ENCODE measurements at places on chromosomes 7 and 10.

- DNase-seq: no peak
Measured at GRCh38 chr10:70465832-70466231, 12.7 kb upstream of the PALD1 start.

- no peak for DNase-seq
Measured at GRCh38 chr10:130764651-130765050, 546.9 kb downstream of the TCERG1L start.

GRCh38 chr7:95246831-95247370 lies 77.4 kb downstream of the PON1 start:
- DNase-seq: no peak

DNA sequence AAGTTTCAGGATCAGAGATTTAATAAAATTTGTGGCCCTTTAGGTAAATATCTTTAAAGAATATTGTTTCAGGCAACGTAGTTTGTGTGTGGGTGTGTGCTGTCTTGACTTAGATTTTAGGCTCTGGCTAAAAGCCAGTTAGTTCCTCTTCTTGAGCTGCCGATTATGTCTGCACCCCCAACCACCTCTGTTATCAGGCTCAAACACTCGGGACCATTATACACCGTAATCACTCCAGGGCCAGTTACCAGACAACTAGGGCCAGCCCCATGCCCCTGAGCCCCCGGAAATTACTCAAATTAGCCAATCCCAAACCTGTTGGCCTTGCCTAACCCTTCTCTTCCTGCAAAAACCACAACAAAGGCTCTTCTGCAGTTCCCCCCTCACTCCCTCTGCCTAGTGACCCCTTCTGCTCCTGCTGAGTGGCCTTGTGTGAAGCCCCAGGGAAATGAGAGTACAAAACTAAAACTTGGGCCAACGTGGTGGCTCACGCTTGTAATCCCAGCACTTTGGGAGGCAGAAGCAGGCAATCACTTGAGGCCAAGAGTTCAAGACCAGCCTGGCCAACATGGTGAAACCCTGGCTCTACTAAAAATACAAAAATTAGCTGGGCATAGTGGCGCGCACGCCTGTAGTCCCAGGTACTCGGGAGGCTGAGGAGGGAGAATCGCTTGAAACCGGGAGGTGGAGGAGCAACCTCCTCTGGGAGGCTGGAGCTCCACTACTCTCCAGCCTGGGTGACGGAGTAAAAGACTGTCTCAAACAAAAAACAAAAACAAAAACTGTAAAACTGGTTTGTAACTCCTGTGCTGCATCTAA lies 9.2 kb upstream of the HNRNPF start:
- no peak for DNase-seq

- DNase-seq: no peak
Measured at GRCh38 chr10:129288999-129289584, 177.9 kb upstream of the MGMT start.

DNA sequence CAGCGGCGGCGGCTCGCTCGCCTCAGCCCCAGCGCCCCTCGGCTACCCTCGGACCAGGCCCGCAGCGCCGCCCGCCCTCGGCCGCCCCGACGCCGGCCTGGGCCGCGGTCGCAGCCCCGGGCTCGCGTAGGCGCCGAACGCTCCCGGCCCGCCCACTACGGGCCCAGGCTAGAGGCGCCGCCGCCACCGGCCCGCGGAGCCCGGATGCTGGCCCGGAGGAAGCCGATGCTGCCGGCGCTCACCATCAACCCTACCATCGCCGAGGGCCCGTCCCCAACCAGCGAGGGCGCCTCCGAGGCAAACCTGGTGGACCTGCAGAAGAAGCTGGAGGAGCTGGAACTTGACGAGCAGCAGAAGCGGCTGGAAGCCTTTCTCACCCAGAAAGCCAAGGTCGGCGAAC lies 18.2 kb upstream of the TSPAN33 start:
- no peak for DNase-seq

DNA sequence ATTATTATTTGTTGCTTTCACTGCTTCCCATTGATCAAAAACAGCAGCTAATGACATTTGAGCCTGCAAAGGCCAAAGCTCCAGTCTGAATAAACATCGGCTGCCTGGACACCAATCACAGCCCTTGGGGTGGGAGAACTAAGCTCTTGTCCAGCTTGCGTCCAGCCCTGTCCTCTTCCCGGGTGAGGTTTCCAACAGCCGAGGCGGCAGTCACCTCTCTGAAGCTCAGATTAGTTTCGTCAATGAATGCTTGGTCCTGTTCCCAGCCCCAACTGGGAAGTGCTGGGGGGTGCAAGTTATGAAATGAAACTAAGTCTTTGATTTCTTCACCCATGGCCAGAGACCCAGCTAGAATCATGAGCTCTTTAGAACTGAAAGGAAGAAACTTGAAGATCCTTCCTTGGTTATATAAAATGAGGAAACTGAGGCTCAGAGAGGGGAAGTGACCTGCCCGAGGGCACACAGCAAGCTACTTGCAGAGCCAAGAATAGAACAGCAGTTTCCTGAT lies 114.0 kb upstream of the TCF7L2 start:
- DNase-seq: no peak

- no peak for DNase-seq
Measured at GRCh38 chr7:19772306-19772705, 1.1 kb downstream of the TMEM196 start.

DNA sequence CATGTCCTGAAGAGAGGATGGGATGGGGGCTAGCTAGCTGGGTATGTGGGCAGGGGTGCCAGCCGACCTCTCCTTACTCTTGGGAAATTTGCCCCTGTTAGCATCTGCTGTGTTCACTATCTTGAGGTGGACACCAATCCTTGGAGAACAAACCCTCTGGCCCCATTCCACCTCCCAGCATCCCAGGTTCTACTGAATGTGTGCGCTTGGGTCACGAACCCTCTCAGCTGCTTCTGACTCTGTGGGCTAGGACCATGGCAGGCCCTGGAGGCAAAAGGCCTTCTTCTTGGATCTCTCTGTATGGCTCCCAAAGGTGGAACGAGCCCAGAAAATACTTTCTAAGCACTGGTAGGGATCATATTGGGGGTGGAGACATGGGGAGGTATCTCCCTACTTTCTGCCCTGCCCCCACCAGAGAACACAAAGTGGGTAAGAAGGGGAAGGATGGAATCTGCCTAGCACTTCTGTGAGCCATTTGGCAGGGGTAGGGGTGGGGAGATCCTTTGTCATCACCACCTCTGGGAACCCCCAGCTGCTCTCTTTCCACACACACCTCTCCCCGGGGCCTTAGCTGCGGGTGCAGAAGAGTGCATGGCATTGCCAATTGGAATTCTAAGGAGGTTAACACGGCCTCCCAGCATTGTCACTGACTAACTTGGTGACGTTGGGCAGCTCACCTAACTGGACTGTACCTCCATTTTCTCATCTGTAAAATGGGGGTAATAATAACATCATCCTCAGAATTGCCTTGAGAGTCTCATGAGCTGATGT lies 7.7 kb downstream of the UNC5B start:
- DNase-seq: no peak

GRCh38 chr7:116801092-116801710 lies 61.2 kb upstream of the CAPZA2 start:
- no peak for DNase-seq

GRCh38 chr7:121404348-121404747 lies 8.2 kb upstream of the FAM3C start:
- no peak for DNase-seq

DNA sequence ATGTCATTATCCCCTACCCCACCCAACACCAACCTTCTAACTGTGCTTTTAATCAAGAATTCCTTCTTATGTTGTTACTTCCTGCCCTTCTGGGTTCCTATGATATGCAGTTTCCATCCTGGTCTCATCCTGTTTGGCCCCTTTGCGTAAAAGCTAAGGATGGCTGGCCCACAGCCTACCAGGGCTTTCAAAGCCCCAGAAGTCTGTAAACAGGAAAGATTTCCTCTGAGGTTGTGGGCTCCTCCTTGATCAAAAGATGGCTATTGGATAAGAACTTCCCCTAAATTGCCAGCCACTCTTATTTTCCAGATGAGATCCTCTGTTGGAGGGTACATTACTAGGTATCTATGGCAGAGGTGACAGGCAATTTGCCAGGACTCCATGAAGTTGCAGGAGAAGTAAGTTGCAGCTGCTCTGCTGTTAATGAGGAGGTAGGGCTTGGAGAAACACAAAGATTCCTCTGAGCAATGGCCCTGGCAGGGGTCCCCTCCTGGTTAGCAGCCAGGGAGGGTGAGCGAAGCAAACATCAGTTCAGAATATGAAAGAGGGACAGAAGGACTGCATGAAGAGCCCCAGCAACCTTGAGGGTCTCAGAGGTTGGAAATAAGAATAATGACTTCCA lies 32.1 kb downstream of the NRP1 start:
- DNase-seq: no peak

GRCh38 chr10:102463983-102464382 lies 12.6 kb upstream of the C10orf95 start:
- DNase-seq: no peak

DNA sequence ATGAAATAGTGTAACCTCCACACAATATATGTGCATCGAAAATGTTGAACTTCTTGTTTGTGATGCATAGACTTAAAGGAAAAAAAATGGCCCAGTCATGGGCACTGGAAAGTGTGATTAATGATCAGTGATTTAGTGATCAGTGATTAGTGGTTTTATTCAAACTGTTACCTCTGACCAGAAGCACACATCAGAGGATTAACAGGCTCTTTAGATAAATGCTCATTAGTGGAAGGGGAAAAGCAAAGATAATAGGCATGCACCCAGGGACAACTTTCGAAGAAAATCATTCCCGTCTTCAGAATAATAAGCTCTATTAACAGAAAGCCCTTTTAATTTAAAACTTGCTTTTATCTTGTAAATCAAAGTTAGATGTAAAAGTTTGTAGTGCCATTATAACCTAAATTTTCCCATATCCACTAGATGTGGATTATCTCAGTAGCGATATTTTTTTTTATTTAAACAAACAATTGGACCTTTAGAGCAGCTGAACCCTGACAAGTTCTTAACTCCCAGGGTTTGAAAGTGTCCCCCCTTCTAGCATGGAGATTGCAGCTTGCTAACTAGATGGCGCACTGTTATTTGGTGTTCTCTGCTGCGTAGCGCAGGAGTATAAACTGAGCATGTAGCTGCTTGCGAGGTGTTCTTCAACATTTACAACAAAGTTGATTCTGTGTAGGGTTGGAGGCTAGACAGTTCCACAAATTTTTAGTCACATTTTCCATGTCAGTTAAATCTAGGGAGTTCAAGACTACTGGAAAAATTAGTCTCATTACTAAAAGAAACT lies at the start of gene CREB5:
CREB5 (plus strand) TSS at position 643 of the 787 bp plus-strand sequence. CDS start 397 bp downstream, outside the sequence.
- no peak for DNase-seq

DNA sequence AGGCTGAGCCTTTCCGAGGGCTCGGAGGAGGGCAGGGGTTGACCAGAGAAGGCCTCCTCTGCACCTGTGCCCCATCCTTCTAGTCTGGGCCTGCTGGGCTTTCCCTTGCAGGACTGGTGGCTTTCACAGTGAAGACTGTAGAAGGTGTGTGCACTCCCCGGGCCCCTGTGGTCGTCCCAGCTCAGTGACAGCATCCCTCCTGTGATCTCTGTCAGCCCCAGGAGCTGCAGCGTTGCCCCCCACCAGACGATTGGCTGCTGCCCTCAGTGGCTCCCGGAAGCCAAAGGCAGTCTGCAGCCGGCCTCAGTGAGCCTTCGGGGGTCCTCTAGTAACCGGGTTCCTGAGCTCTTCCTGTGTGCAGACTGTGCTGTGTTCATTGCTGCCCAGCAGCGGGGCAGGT lies 69.4 kb upstream of the EN2 start:
- no peak for DNase-seq

DNA sequence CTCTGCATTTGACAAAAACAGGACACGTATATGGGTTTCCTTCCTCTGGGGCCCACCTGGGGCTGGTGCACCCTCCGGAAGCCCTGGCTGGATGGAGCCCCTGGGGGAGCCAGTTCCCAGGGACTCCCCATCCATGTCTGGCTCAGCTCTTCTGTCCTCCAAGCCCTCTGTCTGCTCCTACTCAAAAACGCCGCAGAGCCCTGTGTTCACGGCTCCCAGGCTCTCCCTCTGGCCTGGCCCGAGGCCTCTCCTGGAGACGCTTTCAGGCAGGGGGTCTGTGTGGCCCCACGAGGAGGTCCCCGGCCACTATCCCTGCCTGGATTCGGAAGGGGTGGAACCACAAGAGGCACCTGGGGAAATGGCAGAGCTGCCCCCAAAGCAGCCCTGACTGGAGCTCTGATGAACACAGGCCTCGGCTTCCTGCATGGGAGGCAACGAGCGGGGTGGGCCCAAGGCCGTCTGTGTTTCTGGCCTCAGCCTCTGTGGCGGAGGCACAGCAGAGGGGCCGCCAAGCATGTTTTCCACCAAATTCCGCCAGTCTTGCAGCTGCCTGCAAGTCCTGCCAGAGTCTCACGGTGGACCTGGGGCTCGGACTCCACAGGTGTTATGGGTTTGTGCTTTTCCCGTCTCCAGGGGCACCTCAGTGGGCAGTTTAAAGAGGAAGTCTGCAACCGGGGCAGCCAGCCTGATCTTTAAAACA lies 22.6 kb upstream of the INPP5A start:
- no peak for DNase-seq

GRCh38 chr7:122682815-122683550 lies 15.9 kb downstream of the RNF133 start:
- no peak for DNase-seq

- DNase-seq: no peak
Measured at GRCh38 chr10:47095211-47095610, 184.0 kb downstream of the PTPN20 start.

- no peak for DNase-seq
Measured at GRCh38 chr10:111486346-111486745, 409.5 kb downstream of the ADRA2A start.

GRCh38 chr10:121268863-121269432 lies 329.3 kb downstream of the FGFR2 start:
- DNase-seq: no peak

DNA sequence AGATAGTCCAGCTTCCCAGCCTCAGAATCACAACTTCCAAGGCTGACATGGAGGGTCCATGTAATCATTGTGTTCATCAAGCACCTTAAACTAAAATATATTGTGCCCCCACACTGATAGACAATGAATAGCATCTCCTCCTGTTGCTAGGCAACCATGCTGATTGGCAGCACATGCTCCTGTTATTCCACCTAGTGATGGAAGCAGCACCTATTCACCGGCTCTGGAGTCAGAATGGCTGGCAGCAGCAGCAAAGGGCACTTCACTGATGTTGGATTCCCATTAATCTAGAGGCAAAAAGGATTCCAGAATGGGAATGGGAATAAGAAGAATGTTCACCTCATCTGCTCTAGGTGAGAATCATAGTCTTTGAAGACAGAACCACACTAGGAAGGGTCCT lies 55.0 kb downstream of the RELN start:
- no peak for DNase-seq

- DNase-seq: no peak
Measured at GRCh38 chr7:81618396-81619014, 151.3 kb downstream of the HGF start.

GRCh38 chr7:108093341-108093740 lies 36.8 kb downstream of the LAMB4 start:
- DNase-seq: no peak

DNA sequence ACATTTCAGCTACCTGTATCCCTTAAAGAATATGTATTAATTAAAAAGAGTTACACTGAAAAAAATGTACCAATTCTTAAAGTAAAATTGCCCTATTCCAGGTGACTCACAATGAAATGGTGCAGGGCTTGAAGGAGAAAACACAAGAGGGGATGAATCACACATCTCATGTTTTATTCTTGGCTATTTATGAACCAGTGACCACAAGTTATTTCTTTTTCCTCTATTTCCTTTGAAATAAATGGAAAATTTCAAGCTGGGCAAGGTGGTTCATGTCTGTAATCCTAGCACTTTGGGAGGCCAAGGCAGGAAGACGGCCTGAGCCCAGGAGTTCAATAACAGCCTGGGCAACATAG lies 106.8 kb downstream of the UBE2H start:
- no peak for DNase-seq

All from activated CD4-positive, CD25-positive, alpha-beta regulatory T cell treated with anti-CD3 and anti-CD28 coated beads, Interleukin-2, amount 50 U/mL, for 16 hours (primary cell).